ENCODE measurements at places on chromosomes 5 and 9.

- no peak for DNase-seq
Observed at GRCh38 chr5:59299006-59299405, 594.5 kb downstream of the PDE4D start.

DNA sequence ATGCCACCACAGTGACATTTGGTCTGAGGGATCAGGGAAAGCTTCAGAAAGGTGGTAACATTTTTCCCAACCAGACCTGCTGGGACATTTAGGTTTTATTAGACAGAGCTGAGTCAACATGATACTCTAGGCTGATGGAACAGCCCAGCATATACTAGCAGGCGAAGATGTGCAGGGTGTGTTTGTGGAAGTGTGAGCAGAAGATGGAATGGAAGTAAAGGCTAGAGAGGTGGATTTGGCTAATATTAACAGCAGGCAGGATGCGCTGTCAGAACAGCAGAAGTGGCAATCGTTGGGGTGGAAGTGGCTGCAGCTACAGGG, 340.6 kb downstream of the ASTN2 start:
- DNase-seq: no peak

- DNase-seq: no peak
Observed at GRCh38 chr5:36642089-36642488, 35.7 kb downstream of the SLC1A3 start.

- peak; percentile 81 for DNase-seq
Observed at GRCh38 chr5:170100066-170100943, 5.4 kb upstream of the FOXI1 start.

DNA sequence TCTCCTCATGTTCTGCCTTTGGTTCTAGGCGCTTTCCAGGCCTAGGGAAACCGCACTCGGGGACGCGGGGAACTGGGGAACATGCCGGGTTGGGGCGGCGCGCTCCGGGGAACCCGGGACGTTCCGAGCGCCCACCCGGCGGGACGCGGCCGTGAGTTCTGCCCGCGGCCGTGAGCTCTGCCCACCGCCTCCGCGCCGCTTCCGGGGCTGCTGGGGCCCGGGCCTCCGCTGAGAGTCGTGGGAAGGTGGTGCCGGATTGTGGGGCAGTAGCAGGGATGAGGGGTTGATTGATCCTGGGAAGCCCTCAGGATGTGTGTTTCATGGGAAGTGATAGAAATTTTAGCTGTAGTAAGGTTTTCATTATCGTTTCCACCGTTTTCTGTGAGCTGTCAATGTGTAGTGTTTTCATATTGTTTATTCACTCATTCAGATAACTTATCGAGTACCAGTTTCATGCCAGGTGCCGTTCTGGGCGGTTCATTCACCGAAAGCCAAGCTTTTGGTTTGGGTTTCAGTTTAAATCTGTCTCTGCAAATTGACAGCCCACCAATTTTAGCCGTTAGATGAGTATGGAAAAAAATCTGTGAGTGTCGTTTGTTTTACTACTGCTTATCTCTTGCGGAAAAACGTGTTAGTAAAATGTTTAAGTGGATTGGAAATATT, 657 bp downstream of the MTRR start:
- no peak for DNase-seq

DNA sequence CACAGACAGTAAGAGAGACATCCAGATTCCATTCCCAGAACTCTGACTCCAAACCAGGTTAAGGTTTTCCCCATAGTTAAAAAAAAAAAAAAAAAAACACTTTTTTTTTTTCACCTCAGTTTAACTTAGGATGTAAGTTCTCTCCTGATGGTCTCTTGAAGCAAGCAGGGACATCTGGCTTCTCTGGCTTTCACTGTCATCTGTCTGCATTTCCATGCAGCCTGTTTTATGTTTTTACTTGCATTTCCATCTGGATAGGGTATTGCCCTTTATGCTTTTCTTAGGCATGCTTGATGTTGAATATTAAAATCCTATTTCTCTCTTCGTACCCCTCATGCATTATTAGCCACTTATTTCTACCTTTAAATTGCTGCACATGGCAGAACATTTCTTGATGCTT, 135.3 kb upstream of the WWC1 start:
- DNase-seq: no peak

DNA sequence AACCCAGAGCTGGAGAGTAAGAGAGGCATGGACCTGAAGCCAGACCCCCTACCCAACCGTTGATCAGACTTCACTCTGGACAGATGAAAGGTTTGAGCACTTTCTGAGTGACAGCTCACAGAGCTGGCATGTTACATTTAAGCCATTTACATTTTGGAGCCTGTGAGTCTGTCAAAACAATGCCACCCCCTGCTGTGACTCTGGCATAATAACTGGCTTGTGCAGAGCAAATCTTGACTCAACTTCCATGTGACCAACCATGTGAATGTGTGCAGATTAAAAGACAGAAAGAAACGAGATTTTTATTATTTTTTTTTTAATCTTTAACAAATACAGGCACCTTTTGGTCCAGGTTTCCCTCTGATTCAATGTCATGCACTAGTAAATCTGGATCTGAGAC, 48.5 kb downstream of the MFAP3 start:
- DNase-seq: peak; percentile 86

DNA sequence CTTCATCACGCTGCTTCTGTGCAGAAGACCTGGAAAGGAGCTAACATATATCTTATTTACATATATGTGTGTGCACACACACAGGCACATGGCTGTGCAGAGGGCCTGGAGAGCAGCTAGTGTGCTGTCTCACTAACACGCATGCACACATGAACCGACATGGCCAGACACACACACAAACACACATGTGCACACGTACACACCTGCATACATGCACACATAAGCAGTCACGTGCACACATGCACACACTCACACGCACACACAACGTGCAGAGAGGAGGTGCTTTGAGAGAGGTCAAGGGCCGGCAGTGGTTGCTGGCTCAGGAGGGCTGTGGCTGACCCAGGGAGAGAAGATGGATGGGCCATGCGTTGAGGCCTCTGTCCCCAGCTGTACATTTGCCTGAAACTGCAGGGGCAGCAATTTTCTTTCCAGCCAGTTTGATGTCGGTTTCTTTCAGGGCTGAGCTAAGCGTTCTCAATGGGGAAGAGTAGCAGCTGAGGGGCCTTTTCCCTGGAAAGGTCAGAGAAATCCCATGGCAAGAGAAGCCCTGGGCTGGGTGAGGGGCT, 66.7 kb downstream of the OLFM1 start:
- no peak for DNase-seq

GRCh38 chr9:33143241-33143661, 23.9 kb downstream of the B4GALT1 start:
- no peak for DNase-seq

GRCh38 chr9:114590328-114590727, 2.8 kb downstream of the ATP6V1G1 start:
- DNase-seq: no peak

DNA sequence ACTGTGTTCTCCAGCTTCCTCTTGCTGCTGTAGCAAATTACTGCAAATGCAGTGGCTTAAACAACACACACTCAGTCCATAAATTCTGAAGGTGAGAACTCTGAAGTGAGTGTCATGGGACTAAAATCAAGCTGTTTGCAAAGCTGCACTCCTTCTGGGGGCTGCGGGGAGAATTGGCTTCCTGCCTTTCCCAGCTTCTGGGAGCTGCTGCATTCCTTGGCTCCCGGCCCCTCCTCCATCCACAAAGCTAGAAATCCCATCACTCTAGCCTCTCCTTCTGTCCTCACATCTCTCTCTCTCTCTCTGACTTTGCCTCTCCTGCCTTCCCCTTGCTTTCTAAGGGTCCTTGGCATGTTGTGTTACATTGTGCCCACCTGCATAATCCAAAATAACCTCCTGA, 14.2 kb upstream of the MED10 start:
- no peak for DNase-seq

DNA sequence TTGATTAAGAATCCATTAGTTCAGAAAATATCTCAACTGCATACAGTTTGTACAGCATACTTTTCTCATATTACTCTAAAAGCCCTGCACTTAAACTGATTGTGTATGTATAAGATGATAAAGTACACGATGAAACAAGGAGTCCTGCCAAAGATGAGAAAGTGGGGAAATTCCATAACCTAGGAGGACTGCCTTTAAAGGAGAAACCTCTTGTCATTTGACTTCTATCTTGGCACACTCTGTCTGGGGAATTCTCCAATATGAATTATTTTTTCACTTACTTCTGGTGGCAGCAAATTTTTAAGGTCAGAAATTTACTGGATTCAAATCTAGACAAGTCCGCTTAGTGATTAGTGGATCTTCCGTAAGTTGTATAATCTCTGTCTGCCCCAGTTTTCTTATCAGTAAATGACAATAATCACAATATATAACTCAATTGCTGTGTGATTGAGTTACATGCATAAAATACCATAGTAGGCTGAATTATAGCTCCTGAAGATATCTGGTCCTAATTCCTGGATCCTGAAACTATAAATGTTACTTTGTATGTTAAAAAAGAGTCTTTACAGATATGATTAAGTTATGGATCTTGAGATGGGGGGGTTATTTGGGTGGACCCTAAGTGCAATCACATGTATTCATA, 17.0 kb upstream of the ISOC1 start:
- no peak for DNase-seq

DNA sequence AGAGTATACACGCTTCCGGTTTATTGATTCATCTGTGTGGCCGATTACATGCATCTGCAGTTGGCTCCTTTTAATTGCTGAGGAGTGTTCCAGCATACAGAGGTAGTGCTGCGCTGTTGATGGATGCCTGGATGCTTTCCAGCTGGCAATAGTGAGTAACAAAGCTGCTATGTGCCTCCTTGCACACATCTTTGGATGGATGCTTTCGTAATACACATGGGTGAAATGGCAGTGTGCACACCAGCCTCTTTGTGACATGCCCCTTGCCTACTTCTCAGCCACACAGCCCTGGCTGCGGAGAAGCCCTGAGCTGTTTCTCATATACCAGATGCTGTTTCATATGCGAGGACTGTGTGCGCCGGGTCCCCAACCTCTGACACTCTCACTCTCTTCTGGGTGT, 151.0 kb downstream of the GADD45G start:
- DNase-seq: no peak

DNA sequence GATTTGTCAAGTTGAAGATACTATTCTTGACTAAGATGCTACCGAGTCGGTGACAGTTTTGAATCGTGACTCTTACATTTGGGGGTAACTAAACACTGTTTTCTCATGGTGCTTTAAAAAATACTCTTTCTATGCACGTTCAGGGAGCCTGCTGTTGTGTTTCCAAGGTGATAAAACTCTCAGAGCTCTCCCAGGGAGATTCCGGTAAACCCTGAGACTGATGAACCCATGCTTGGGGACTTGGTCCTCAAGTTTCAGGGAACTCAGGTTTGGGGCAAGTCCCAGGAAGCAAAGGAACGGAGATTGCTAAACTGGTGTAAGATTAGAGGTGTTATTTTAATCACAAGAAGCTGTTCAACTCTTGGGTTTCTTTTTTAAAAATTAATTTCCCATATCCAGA, 1.4 kb downstream of the GDA start:
- DNase-seq: no peak

DNA sequence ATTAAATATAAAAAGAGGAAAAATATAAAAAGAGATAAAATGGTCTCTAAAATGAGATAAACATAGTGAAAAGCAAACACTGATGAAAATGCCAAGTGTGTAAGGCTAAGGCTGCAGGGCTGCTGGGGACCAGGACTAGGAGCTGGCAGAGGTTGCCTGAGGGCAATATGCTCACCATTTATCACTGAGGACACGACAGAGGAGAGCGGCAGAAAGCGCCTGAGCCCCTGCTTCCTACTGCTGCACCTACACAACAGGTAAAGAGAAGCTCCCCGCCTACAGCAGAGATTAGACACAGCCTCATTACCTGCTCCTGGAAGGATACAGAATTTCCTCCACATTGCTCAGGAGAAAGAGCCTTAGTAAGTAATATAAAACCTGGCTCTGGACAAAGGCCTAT, 70.7 kb upstream of the PPP1R2B start:
- no peak for DNase-seq

GRCh38 chr5:98458004-98458403, 315.5 kb upstream of the RGMB start:
- DNase-seq: peak; percentile 93

DNA sequence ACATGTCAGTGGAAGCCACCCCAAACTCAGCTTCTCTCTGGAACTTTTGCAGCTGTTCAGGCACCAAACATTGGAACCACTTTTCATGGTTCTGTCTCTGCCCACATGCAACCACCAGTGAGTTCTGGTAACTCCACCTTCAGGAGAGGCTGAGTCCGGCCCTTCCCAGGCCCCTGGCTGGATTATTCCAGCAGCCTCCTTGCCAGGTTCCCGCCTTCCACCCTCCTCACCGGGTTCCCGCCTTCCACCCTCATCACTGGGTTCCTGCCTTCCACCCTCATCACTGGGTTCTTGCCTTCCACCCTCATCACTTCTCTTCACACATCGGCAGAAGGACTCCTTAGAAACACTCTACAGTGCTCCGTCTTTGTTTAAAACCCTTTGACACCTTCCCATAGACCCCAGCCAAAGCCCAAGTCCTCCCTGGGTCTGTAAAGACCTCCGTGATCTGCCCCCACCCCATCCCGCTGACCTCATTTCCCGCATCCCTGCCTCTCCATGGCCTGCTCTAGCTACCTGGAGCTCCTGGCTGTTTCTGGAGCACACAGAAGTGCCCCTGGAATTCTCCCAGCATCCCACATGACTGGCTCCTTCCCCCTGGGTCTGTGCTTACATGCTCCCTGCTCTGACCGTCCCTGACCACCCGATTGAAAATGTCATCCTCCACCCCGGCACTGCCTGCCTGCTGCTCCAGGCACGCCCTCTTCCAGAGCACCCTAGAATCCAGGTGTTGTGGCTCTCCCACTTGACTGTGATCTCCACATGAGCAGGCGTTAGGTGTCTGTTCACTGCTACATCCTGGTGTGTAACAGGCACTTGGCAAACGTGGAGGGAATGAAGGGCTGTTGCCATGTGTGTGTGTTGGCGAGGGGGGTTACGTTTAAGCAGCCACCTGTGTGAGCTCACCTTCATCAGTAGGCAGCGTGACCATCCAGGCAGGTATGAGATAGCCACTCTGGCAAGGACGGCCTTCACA, 17.7 kb downstream of the ROPN1L start:
- DNase-seq: no peak

- no peak for DNase-seq
Observed at GRCh38 chr9:119126040-119126439, 243.2 kb downstream of the BRINP1 start.

DNA sequence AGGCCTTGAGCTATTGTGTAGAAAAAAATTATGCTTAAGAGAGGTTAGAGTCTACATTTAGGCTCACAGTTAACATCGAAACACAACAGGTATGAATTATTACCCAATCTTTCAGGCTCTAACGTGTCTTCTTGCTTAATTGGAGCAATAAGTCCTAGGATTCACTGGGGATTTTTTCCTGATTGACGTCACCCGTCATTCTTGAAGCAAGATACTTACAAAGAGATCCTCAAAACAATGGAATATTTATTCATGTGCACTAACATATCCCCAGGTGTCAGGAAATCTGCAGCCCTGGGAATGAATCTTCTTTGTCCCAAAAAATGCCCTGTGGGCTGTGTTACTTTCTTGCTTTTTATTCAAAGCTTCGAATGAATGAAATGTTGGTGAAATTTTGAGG, 413.5 kb downstream of the NFIB start:
- DNase-seq: no peak

DNA sequence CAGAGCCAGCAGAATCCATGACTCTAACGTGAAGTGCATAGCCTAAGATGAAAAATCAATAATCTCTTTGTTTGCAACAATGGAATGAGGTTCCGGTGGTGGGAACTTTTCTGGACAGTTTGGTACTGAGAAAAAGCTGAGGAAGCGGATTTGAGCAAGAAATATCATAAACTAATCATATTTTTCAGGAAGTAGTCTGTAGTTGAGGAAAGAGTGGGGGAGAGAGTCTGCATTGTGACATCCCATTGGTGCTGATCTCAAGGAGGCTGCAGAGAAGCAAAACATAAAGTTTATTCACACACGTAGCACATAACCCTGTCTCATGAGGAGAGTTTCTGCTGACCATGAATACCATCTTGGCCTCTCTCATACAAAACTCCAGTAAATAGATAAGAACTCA, 15.8 kb upstream of the FCHO2 start:
- no peak for DNase-seq
